Activated CD8-positive, alpha-beta memory T cell treated with anti-CD3 and anti-CD28 coated beads, Interleukin-2, amount 10 ng/mL, durations not matched to agents 7 days and 5 days (primary cell): ENCODE measurements at places on chromosomes 7 and 10.

DNA sequence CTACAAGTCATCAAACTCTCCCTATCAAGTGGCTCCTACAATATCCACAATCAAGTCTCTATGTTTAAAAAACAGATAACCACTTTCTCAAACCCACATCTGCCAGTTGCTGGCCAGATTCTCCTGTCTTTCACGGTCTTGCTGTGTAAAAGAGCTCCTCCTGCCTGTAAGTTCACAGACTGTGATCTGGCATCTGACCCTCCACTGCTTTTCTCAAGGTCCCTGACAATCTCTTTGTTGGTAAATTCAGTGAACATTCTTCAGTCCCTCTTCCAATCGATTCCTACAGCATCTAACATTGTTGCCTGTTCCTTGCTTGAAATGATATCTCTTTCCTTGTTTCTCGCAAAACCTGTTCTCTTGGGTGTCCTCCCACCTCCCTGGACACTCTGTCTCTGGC, 18.5 kb upstream of the LMOD2 start:
- no peak for DNase-seq

- no peak for DNase-seq
Measured at GRCh38 chr10:33803248-33803647, 468.8 kb upstream of the NRP1 start.

DNA sequence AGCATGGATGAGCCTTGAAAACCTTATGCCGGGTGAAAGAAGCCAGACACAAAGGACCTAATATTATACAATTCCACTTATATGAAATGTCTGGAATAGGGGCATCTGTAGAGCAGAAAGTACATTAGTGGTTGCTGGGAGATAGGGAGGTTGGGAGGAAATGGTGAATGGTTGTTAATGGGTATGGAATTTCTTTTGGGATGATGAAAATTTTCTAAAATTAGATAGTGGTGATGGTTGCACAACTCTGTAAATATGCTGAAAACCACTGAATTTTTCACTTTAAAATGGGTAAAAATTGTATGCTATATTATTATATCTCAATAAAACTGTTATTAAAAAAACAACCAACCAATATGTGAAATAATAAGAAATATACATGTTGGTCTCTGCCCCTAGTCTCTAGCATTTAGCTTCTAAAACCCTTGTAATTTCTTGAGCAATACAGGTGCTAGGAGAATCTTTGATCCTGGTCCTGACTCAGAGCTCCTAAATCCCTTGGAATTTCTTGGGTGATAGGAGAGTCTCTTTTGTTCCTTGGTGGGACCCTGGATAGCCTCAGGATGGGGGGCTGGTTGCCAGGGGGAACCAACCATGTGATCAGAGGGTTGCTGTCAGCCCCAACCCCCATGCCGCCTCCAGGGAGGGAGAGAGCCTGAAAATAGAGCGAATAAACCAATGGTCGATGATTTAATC, 64.0 kb downstream of the TACR2 start:
- DNase-seq = no peak

DNA sequence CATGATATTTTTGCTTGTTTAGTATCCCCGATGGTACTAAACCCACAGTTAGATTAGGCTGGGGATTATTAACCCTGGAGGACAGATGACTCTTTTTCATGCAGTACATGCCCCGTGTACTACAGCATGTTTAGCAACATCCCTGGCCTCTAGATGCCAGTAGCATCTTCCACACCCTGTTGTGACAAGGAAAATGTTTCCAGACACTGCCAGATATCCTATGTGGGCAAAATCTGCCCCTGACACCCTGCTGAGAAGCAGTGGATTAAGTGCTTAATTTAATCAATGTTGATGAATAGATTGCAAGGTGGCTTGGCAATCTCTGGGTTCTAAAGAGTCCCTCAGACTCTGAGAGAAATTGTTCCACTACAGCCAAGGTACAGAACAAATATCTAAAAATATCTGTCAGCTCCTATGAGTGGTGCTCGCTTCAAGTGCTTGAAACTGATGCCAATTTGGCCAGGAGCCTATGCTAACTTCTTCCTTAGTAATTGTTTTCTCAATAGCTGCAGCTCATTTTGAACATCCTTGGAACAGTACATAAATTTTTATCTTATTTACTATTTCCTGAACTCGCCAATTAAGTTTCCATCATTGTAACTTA, 247.0 kb downstream of the SORCS1 start:
- no peak for DNase-seq

GRCh38 chr7:140349144-140349771, 49.1 kb downstream of the SLC37A3 start:
- DNase-seq = no peak

GRCh38 chr10:113320211-113320610, 232.6 kb upstream of the HABP2 start:
- no peak for DNase-seq

GRCh38 chr7:155509725-155510551, 36.4 kb downstream of the CNPY1 start:
- DNase-seq = no peak

DNA sequence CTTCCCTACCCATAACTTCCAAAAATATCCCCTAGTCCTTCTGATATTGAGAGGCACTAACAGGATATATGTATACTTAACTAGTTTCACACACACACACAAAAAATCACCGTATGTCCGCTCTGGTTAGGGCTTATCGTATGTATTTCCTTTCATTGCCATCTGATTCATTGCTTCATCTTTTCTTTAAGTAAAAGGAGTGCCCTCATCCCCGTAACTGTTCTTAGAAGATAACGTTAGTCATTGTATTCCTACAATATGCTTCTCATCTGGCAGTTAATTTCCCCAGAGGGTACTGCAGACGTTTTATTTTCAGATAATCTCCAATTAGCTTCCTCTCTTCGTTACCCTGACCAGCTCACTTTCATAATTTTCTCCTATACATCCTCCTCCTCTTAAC, 37.3 kb downstream of the NRCAM start:
- no peak for DNase-seq

DNA sequence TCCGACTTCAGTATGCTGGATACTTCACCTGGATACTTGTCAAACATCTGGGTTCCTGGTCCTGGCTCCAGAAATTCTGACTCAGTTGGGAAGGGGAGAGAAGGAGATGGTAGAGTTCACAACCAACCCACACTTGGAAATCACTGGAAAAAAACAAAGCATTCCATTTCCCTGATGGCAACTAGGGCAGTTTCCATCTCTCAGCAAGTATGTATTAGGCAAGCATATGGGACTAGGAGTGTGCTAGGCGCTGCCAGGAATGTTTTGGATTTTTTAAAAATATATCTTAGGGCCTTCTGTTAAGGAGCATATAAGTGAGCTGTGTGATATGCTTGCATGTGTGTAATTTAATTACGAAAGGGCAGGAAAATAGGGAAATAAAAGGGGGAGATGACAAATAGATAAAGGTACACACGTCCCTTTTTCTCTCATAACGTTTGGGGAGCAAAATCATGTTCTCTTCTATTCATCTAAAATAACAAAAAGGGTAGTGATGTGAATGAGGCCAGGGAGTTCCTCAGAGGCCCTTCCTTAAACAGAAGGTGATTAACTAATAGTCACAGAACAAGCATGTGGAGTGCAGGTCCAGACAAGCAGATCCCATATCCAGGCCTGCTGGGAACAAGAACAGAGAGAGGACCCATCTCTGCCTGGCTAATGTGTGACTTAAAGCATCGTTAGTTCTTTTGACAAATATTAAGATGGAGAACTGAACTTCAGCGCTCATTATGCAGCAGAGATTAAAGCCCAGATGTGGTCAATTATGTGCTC, 64.5 kb upstream of the NFE2L3 start:
- no peak for DNase-seq

DNA sequence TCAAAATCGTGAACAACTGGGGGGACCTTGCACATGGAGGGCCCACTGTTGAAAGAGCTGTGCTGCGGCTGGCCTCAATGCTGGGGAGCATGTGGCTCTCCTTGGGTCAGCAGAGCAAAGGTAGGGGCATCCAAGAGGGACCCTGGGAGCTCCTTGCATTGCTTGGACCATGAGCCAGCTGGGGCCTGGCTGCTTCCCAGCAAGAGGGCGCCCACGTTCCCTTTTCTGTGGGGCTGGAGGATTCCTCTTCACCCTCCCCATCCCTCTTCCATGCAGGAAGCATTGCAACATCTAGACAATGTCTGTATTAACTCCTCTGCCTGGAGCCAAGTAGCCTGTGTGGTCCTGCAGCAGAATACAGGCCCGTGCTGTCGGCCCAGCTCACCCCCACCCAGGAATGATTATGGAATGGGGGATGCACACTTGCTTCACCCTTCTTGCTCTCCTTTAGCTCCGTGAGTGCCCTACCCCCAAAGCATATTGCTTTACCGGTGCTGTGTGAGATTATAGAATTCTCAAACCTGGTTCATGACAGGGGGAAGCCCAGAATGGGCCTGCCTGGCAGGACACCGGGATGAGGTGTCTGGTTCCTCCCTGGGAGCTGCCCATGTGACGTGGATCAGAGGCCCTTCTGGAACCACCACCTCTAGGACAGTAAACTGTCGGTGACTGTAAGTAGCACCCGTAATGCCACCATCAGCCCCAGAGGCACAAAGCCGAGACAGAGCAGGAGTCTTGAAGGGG, 61.9 kb downstream of the SYPL1 start:
- no peak for DNase-seq

DNA sequence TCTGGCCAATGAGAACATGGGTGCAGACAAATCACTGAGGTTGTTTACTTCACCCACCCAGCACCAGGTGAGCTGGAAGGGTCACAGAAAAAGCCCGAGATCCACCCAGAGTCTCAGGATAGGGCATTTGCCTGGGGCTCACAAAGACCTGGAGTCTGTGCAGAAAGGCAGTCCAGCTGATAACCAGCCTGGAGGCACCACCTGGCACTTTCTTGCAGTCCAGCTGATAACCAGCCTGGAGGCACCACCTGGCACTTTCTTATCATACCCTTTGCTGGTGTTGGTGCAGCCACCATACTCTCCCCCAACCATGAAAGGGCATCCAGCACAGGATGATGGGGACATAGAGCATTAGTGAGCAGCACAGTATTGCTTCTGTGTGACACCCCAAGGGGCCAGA, 104.1 kb downstream of the PPP1R3C start:
- no peak for DNase-seq

GRCh38 chr10:95728526-95728925, 27.4 kb upstream of the ENTPD1 start:
- no peak for DNase-seq

GRCh38 chr7:118325450-118325808, 100.9 kb downstream of the ANKRD7 start:
- DNase-seq = no peak

DNA sequence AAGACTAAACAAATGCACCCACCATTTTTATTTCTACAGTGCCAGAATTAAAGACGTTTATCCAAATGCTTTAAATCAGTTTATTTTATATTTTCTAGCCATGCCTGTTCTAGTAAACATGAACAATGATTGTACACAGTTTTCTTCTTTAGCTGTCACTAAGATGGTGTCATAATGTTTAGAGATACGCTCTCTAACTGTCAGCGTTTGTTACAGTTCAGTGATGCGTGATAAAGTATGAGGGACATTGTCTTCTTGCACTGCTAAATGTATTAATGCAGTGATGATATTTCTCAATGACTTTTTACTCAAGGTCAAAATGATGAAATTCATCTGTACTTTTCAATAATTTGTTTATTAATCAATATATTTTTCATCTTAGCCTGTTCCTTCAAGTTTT, 513.6 kb downstream of the ATRNL1 start:
- no peak for DNase-seq

GRCh38 chr10:83301732-83302131, 837.6 kb upstream of the GHITM start:
- DNase-seq = no peak

- no peak for DNase-seq
Measured at GRCh38 chr7:25303281-25304181, 75.2 kb upstream of the NPVF start.

DNA sequence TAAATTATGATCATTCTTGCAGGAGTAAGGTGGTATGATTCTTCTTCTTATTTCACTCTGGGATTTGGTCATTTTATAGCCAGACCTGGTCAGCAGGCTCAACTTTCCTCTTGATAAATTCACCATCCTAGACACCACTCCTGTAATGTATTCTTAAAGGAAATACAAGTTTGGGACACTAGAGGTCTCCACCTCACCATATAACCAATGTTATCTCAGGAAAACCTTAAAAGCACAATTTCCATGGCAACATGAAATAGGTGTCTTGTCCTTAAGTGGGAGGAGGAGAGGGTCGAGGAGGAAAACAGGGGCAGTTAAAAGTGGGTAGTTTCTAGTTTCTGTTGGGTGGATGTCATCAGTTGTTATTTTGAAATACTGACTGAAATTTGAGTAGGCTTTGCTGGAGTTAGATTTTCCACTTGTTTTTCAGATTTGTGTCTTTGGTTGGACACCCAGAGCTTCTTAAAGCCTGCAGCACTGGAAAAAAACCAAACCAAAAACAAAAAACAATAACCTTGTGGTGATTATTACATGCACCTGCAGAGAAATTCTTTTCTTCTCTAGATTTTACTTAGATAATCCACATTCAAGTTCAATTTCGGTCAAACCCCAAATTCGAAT, 163.1 kb downstream of the PRKCQ start:
- DNase-seq = no peak

DNA sequence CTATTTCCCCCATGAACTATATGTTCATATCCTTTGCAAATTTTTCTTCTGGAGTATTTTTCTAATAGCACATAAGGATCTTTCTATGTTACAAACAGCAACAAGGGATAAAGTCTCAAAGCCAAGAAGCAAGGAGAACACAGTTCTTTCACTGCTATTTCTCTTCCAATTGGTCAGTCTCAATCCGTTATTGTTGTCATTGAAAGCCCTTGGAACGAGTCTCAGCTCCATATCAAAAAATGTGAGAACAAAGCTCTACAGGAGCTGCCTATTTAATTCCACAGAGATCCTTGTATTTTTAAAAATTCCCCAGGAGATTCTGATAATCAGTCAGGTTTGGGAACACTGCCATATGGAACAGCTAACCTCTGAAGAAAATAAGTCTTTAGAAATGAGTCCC, 15.7 kb downstream of the SLC35B4 start:
- DNase-seq = no peak

GRCh38 chr10:6766131-6766801, 186.2 kb upstream of the PRKCQ start:
- no peak for DNase-seq

- no peak for DNase-seq
Measured at GRCh38 chr7:6622134-6622710, 6.8 kb downstream of the ZNF853 start.

DNA sequence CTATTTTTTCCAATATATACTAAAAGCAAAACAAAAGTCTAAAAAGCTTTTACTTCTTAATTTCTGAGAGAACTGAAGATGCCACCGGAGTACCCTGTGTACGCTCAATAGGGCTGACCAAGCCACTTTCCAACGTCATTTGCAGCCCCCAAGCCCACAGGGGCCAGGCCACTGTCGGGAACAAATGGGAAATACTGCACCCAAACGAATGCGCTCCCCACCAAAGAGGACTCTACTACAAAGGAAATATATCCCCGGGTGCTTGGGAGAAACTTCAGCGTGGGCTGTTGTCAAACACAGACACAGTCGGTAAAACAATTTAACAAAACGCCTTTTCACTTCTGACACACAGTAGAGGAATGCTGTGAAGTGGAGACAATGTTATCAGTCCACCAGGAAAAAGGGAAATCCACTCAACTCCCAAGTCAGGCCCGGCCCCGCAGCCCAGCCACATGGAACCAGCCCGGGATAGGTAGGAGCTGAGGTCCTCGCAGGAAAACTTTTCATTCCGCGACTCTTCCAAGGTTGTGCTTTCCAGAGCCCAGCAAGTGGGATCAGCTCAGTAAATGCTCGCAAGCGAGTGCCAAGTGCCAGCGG, 1.4 kb downstream of the PARD3 start:
- no peak for DNase-seq
